Stimulated activated CD4-positive, alpha-beta T cell treated with anti-CD3 and anti-CD28 coated beads, TNF-alpha, amount 100 ng/mL, for 1 hour (primary cell): ENCODE measurements at places on chromosomes 13 and 19.
A peak's percentile ranks its signal among the peaks of the same experiment; 100 is the strongest.

- no peak for DNase-seq
Observed at GRCh38 chr19:1055028-1055425, 11.9 kb upstream of the ARHGAP45 start.

DNA sequence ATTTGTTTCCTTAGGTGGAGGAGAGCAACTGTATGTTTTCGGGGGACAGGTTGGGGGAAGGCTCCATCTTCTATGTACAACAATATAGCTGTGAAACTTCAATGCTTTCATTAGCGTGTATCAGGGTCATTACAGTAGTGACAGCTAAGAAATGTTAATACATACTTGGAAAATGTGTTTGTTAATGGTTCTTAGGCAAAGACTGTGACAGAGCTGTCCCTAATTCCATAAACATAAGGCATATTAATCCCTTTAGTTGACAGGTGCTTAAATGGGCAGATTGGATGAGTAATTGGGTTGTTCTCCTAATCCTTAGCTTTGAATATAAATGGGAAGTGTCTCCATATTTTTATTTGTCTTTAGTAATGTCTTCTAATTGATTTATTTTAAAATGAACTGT, 313.7 kb downstream of the HS6ST3 start:
- no peak for DNase-seq

- no peak for DNase-seq
Observed at GRCh38 chr13:110001670-110002275, 215.4 kb upstream of the IRS2 start.

- DNase-seq: peak; percentile 70
Observed at GRCh38 chr19:14090509-14091080, at the start of gene SAMD1. TSS of gene SAMD1 (minus strand) at chr19:14090751.

DNA sequence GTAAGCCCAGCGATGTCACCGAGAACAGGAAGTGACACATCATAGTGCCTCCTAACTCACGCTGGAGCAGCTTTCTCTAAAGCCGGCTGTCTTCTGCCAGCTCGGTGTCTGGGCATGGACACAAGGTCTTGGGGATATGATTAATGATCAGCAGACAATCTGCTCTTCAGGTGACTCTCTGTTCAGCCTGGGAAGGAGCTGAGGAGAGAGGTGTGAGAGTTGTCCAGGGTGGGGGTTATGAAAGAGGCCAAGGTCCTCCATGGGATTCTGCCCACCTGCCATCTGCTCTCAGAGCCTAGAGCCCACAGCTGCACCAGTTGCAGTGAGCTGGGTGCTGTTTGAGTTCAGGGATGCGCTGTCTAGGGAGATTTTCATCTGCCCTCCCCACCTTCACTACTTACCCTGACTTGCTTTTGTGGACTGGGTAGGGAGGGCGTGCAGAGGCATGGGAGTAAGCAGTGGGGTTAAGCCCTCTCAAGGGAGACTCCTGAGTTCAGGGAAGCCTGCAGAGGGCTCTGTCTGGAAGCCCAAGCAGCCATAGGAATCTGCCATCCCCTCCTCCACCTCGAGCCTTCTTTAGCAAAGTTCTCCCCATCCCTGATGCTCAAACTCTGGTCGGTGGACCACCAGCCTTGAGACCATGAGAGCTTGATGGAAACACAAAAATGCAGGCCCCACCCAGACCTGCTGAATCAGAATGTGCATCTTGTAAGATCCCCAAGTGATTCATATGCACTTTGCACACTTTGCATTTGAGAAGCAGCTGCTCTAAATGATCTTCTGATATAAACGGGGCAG, 539.7 kb downstream of the RFC3 start:
- no peak for DNase-seq

- DNase-seq: no peak
Observed at GRCh38 chr13:49810567-49811526, 18.4 kb upstream of the KPNA3 start.
